GOT3 (cell line): ENCODE measurements at places on chromosomes 5 and 9.
A peak's percentile ranks its signal among the peaks of the same experiment; 100 is the strongest.

DNA sequence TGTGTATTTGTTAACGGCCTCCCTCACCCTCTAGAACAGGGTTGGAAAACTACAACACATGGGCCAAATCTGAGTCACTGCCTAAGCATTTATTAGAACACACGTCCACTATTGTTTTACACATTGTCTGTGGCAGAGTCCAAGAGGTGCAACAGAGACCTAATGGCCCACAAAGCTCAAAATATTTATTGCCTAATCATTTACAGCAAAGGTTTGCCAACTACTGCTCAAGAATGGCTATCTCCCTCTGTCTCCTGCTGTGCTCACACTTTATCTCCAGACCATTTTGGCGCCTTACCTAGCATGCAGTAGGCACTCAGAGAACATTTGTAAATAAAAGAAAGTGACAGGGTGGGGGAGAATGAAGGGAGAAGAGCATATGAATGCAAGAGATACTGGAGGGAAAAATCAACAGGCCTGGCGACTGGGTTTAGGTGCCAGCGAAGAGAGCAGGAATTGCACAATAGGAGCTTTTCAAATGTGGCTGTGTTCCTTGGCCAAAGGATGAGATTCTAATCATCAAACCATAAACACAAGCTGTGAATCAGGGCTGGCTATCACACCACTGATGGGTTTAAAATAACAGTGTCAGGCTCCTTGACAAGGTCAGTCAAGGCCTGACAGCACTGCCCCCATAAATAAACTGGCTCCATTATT is 80.3 kb downstream of the EPB41L4A start:
- DNase-seq = no peak

DNA sequence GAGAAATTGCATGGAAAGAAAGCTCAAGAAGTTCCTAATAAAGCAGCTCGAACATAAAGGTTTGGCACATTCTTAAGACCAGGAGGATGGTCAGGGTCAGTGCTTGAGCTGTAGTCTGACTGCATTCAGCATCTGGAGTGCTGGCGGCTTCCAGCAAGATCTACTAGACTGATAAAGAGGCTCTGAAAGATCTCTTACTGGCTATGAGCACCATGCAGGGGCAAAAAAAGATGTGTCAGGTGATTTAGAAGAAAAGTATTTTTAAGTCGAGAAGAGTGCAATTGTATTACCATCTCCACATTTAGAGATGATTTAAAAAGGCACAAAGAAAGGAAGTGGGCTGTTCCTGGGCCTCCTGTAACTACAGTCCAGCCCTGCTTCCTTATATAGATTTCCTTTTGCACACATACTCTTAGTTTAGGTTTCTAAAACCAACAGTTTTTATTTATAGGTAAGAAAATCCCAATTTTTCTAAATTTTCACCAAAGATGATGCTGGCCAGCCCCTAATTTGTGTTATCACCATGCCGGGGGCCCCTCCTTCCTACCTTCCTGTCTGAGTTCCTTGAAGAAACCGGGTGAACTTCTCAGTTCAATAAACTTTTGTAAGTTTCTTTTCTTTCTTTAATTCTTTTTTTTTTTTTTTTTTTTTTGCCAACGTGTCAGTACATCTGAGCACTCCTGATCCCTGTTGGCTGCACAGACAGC is 65.9 kb upstream of the PLPP1 start:
- no peak for DNase-seq

- peak; percentile 73 for DNase-seq
Measured at GRCh38 chr5:147509710-147510651, at the start of gene DPYSL3. DPYSL3 (minus strand) TSS chr5:147510068; CDS start chr5:147509858, 210 bp downstream.

GRCh38 chr5:100900142-100900795 is 2.8 kb downstream of the ST8SIA4 start:
- DNase-seq = no peak

GRCh38 chr9:73906671-73907070 is 590.5 kb upstream of the RORB start:
- no peak for DNase-seq
